ENCODE measurements at places on chromosomes 7 and 10. TPM values are rescaled to one million over a fixed set of nuclear protein-coding genes. Genes with fewer than 3 reads are reported as not detected.
A peak's percentile ranks its signal among the peaks of the same experiment; 100 is the strongest.

GRCh38 chr7:18496341-18496700 lies 772 bp downstream of the HDAC9 start:
- DNase-seq: no peak

Gene UNCX
- total RNA-seq: not detected

Gene NT5C2
- total RNA-seq: 35.5 TPM

DNA sequence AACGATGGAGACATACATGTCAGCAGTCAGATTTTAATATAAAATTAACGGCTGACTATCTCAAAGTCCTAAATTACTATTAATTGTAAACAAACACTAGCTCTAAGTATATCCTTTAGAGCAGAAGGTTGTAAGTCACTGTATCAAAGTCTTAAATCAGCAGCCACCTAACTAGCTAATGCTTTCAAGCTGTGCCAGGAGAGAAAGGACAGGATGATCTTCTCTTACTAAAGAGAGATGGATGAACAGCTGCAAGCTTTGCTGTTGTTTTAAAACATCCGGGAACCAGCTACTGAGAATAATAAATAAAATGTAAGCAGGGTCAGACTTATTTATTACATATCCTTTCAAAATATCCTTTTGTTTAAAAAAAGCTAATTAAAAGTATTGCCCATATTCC lies 24.0 kb upstream of the ABLIM1 start:
- no peak for DNase-seq

GRCh38 chr10:4370376-4370775 lies 455.6 kb upstream of the AKR1E2 start:
- no peak for DNase-seq

DNA sequence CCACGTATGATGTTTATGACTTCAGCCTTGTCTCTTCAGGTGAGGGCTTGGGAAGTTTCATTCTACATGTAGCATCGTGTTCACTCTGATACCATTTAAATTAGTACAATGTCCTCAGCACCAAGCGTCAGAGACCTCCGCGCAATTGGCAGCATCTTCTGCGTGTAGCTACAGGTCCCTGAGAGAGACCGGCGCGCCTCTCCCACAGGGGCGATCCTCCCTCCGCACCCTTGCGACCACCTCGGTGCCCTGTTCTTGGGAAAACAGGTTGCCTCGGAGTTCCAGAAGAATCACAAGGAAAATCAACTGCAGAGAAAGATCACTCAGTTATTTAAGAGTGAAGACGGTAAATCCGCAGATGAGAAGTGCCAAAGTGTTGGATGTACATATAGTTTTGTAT lies 206.2 kb downstream of the GATA3 start:
- DNase-seq: no peak

DNA sequence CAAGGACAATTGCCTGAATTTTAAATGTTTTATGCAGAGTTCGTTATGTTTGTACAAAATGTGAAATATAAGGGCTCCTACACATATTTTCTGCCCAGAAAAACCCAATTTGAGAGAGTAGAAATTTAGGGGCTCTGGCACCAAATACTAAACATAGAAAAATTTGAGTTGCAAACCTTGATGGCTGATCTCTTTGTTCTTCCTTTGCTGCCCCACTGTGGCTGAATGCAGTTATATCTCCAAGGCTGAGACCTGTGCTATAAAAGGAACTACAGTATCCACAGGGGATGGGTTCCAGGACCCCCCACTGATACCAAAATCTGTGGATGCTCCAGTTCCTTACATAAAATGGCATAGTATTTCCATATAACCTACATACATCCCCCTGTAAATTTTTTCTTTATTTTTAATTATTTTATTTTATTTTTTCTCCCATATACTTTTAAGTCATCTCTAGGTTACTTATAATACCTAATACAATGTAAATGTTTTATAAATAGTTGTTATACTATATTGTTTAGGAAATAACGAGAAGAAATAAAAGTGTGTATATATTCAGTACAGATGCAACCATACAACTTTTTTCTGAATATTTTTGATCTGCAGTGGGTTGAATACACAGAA lies 22.5 kb downstream of the CFAP43 start:
- peak; percentile 66 for DNase-seq

Data from SK-MEL-5 (cell line).